ENCODE measurements at places on chromosomes 3 and 15.

GRCh38 chr15:100735129-100736053 is 133.0 kb downstream of the ASB7 start:
- no peak for DNase-seq

GRCh38 chr15:41792000-41792637 is 17.8 kb downstream of the MAPKBP1 start:
- no peak for DNase-seq

DNA sequence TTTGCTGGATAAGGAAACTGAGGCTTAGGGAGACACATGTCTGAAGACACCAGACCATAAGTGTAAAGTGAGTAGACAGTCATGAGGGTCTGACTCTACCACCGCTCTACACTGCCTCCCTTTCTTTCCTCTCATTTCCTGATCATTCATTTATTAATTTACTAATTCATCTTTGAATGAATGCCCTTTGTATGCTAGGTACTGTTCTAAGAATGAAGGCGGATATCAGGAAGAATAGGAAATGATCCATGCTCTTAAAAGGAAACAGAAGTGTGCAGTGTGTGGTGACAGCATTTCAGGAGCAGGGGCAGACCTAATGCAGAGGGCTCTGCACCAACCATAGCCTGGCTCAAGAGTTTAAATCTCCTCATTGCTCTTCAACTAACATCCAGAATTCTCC is 31.8 kb upstream of the PSMD6 start:
- no peak for DNase-seq

DNA sequence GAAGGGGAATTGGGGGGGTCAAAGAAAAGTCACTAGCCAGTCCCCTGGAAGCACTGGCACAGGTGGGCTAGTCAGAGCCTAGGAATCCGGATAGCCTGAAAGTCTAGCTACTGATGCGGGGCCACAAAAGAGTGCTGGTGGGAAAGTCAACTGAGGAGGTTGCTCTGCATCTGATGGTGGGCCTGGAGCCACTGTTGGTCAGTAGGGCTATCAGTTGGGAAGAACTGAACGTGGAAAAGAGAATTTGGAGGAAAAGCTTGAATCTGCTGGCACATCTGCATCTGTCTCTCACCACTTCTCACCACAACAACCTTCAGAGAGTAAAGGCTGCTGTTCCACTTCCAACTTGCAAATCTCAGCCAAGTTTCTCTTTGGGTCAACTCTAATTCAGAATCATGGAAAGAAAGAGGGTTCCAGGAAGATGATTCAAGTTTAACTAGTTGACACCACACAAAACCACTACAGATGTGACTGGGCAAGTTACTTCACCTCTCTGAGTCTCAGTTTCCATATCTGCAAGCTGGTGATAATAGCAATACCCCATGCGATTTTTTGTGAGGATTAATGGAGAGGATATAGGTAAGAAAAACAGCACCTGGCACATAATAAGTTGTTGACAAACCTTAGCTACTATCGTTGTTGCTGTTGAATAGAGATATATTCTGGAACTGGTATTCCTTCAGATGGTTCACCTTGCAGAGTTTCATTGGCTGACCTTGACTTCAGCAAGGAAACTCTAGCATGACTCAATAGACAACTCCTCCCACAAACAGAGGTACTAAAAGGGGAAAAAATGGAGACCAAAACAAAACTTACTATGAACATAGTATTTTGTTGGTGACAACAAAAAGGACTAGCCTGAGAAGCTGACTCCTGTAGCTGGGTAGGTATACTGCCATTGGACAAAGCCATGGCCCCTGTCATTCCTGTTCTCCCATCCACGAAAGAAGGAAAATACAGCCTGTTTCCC is 280.2 kb upstream of the STT3B start:
- no peak for DNase-seq

GRCh38 chr3:132241776-132242514 is 75.3 kb upstream of the ACP3 start:
- DNase-seq = no peak

- no peak for DNase-seq
Measured at GRCh38 chr3:72050048-72050632, 265.2 kb upstream of the PROK2 start.

- DNase-seq = no peak
Measured at GRCh38 chr15:50151476-50151875, 30.5 kb upstream of the SLC27A2 start.

DNA sequence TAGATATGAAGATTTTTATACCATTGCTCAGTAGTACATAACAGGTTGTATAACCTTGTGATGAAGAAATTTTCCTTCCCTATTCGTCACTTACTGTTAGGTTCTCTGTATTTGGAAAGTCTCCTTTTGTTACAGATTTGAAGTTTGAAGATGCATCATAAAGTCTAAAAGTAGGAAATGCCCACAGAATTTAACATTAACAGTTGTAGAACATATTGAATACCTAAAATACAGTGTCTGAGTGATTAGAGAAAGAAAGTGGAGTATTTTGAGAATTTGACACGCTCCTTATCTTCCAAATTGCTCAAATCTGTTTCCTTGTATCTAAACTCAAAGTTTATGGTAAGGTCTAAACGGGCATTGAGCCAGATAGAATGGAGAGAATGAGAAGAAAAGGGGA is 111.3 kb downstream of the MBNL1 start:
- DNase-seq = peak; percentile 64

DNA sequence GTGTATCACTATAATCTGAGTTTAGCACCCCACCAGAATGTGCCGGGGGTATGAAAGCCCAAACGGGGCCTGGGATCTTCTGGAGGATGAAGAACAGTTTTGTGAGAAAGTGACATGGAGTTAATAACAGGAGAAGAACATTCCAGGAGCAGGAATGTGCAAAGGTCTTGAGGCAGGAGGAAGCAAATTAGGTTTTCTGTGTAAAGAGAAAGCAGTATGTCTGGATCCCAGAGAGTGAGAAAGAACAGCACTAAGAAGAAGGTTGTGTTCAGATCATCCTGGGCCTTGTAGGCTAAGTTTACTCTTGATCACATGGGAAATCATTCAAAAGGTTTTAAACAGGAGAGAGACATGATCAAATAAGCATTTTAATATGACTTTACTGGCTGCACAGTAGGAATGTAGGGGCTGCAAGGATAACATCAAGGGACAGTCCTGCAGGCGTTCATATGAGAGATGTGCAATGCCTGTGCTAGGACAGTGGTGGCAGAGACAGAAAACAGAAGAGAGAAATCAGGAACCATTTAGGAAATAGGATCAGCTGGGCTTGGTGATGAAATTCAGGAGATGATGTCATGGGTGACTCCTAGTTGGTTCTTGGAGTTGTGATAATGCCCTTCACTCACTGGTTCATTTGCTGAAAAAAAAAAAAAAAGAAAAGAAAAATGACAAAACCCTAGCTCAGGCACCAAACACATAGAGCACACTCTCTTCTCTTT is 113.5 kb downstream of the TNIK start:
- DNase-seq = peak; percentile 31

DNA sequence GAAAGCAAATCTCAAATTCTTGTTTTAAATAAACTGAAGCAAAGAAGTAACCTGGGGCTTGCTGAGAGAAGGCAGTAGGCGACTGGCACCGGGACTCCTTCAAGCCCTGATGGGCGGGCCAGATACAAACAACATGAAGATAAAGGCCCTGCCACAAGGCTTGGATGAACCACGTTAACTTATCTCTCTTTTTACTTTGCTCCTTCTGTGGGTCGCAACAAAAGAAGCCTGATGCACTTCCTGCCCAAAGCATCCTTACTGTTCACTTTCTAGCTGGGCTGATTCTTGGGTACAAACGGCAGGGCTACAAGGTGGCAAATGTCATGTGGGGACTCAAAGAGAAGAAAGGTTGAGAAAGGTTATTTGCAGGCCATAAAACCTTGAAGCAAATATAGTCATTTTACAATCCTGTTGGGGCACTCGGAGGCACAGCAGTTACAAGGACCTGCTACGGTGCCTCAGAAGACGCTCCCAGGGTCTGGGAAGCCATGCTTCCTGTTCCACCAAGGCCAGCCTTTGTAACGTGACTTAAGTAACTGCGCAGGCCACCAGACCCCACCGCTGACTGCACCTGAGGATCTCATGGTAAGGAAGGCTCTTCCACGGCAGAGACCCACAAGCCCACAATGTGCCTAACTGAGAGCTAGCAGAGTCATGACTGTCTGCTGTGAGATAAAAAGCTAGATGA is 71.1 kb downstream of the CHSY1 start:
- DNase-seq = no peak

DNA sequence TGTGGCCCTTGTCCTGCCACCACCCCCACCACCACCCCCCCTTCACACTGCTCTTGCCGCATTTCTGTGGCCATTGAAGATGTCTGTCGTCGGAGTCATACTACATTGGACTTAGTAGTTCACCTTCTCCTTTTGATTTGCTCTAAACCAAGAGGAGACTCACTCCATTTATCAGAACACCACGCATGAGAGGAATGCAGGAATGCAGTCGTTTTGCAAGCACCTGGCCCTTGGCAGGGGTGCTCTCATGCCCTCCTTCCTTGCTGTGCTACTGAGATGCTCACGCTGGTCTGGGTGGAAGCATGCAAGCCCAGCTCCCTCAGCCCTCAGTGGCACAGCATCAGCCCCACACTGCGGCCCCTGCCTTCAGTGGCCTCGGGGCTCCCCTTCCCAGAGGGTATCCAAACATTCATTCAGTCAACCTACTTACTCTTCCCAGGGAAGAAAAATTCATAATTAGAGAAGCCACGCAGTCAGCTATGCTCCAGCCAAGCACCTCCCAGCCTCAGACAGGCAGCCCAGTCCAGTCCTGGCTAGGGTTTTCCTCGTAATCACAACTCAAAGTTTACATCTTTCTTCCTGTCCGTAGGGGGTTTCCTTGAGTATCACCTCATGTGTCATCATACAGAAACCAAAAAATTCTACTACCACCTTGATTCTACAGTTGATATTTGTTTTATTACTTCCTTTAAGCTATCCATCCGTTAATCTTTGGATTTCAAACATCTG is 520.0 kb downstream of the GABRG3 start:
- no peak for DNase-seq

GRCh38 chr15:52018244-52018643 is 775 bp upstream of the MAPK6 start:
- DNase-seq = no peak

GRCh38 chr3:96236522-96236921 is 577.9 kb upstream of the EPHA6 start:
- no peak for DNase-seq

DNA sequence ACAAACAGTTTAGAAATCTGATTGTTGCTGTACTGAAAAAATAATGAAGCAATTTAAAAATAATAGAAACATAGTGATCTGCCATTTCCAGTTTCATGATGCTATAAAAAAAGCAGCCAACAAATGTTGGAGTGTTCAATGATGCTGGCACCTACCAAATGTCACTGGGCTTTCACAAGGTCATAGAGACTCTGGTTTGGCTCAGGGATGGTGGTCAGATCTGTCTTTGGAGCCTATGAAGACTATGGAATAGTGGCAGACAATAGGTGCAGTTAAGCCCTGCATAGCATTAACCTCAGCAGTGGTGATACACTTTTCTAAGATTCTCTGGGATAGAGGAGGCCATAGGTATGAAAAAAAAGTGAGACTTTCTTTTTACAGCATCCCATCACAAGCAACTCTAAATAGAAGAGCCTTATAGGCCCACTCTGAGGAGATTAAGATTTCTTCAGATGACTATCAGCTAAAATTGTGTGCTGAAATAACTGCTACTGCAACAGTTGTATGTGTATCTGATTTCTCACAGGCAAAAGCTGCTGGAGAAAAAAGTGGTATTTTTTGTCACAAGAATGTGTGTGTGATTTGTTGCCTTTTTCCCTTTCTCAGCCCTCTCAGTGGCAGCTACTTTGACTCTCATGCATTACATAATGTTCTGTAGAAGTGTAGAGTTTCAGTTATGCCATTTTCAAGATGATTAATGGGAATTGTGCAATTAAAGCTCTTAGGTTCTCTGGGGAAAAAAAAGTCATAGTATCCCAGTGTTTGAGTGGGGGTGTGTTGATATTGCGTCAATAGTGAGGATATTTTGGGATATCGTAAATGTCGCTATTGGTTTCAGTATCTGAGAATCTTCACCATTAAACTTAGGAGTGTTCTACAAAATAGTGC is 137.4 kb downstream of the MBNL1 start:
- no peak for DNase-seq

DNA sequence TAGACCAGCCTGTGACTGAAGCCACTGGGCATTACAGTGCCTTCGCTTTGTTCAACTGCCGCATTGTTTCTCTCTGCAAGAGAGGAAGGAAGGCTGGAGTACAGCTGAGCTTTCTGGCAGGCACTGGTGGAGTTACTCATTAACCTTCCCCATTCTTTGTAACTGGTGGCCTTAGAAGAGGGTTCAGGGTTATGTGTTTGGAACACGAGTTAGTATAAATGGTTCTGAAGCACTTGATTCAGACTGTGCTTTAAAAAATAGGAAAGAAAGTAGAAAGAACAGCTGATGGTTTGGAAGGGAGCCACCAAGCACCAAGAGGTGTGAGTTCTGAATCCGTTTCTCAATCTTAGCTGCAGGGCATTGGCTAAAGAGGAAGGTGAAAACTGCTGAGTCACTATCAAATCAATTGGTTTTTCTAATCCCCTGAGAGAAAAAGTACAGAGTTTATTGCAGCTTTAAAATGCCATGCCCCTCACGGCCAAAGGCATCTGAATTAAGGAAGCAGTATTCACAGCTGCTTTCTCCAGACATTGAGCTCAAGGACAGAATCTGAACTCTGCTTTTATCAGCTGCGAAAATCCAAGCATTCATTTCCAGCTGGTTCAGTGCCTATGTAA is 3.6 kb downstream of the HGD start:
- peak; percentile 92 for DNase-seq

- no peak for DNase-seq
Measured at GRCh38 chr3:154143873-154144272, 22.7 kb downstream of the ARHGEF26 start.

GRCh38 chr15:100245855-100246254 is 95.9 kb downstream of the ADAMTS17 start:
- DNase-seq = no peak

DNA sequence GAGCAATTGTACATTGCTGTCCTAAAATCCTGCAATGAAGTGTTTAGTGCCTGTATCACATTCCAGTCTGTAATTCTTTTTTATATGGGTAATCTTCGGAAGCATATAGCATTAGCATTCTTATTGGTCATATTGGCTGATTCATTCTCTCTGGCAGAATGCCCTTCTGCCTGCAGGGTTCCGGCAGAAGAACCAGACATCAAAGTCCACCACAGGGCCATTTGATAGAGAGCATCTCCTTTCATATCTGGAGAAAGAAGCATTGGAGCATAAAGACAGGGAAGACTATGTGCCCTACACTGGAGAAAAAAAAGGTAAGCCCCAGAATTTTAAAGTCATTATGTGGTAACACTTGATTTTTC is 39.6 kb downstream of the TMOD3 start:
- no peak for DNase-seq

- no peak for DNase-seq
Measured at GRCh38 chr3:55647063-55647462, 160.0 kb upstream of the WNT5A start.

DNA sequence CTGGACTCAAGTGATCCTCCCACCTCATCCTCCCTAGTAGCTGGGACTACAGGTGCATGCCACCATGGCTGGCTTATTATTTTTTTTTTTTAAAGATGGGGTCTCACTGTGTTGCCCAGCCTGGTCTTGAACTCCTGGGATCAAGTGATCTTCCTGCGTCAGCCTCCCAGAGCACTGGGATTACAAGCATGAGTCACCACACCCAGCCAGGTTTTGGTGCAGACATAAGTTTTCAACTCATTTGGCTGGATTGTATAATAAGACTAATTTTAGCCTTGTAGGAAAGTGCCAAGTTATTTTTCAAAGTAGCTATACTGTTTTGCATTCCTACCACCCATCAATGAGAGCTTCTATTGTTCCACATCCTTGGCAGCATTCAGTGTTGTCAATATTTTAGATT is 32.1 kb downstream of the BUB1B start:
- DNase-seq = no peak
